GM23338 (cell line): ENCODE measurements at places on chromosomes 2 and 18.

DNA sequence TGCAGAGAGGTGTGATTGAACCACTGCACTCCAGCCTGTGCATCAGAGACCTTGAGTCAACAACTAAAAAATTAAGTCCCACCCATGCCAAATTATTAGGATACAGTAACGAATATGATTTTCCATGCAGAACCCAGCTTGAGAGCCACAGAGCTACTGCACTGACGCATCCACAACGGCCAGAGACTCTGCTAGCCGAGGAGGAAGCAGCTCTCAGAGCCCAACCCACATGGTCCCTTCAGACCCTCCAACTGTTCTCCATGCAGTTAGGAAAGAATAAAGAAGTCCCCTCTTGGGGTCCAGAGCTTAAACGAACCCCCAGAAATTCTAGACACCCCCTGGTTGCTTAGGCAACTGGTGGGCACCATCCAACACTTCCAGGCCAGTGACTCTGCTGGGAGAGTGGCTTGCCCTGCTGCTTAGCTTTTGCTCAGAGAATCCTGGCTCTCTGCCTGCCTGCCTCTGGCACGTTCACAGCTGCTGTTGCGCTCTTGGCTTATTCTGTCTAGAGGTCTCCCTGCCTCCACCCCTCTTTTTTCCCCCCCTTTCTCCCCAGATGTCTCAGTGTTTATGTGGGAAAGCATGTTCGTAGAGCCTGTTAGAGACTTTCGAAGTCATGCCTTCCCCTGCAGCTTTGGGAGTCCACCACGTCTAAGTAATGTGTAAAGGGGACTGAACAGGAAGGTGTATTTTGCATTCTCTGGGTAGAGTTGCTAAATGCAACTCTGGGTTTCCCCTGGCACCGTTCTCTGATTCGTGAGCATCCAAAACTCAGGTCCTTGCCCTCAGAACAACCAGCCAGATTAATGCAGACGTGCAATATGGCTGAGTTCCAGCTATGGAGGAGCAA lies 26.0 kb upstream of the SP3 start:
- DNase-seq = no peak

GRCh38 chr2:96413323-96413722 lies 77.8 kb downstream of the NCAPH start:
- no peak for DNase-seq

- no peak for DNase-seq
Measured at GRCh38 chr2:60353863-60354262, 199.6 kb downstream of the BCL11A start.

DNA sequence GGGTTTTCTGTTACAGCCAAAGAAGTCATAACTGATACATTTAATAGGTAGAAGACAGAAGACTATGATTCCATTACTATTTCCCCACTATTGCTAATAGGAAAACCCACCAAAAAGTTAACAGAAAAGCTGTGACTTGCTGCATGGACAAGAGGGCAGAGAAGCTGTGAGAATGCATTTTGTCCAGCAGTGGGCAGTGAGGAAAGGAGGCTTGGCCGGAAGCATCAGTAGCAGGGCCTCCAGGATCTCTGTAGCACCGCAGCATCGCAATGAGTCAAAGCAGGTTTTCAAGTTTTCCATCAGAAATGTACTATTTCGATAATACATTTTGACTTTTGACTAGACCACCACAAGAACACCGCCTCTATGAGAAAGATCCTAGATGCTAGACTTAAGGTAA lies 24.9 kb downstream of the MYO5B start:
- DNase-seq = peak; percentile 41

DNA sequence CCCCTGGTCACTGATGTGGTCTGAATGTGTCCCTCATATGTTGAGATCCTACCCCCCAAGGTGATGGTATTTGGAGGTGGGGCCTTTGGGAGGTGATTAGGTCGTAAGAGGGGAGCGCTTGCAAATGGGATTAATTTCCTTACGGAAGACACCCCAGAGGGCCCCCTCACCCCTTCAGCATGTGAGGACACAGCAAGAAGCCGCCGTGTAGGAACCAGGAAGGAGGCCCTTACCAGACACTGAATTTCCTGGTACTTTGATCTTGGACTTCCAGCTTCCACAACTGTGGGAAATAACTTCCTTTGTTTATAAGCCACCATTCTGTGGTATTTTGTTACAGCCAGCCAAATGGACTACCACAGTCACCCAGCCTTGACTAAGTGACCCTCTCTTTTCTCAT lies 35.9 kb downstream of the NCK2 start:
- no peak for DNase-seq
